Activated CD4-positive, alpha-beta T cell treated with anti-CD3 and anti-CD28 coated beads, Interleukin-2, amount 50 U/mL, for 16 hours (primary cell): ENCODE measurements at places on chromosomes 5 and 9.

GRCh38 chr5:1998348-1998669, 115.6 kb upstream of the IRX4 start:
- no peak for DNase-seq

GRCh38 chr5:431001-431710, 11.8 kb upstream of the EXOC3 start:
- DNase-seq = peak; percentile 35

DNA sequence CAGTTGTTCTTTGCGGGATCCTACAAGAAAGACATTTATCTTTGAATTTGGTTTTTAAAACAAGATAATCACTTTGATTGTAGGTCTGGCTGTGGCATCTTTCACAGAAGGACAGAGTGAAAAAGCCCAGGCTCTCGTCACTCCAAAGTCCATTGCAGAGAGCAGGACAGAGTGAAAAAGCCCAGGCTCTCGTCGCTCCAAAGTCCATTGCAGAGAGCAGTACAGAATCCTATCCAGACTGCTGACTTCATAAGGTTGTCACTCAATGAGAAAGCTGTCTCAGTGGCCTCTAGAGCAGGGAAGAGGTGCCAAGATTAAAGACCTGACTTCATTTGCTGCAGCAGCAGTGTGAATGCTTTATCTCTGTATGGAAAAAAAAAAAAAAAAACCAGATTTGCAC, 16.3 kb upstream of the GPX8 start:
- DNase-seq = no peak

GRCh38 chr9:13524245-13524644, 244.8 kb upstream of the MPDZ start:
- no peak for DNase-seq

GRCh38 chr9:117093891-117094844, 320.7 kb downstream of the ASTN2 start:
- DNase-seq = no peak

- peak; percentile 39 for DNase-seq
These were observed 144.3 kb downstream of the ACTBL2 start for GRCh38 chr5:57338068-57338867.

- DNase-seq = peak; percentile 37
These were observed 133.0 kb upstream of the TUT7 start for GRCh38 chr9:86486891-86487837.

- DNase-seq = no peak
These were observed 125.4 kb upstream of the BOD1 start for GRCh38 chr5:173741729-173742431.

DNA sequence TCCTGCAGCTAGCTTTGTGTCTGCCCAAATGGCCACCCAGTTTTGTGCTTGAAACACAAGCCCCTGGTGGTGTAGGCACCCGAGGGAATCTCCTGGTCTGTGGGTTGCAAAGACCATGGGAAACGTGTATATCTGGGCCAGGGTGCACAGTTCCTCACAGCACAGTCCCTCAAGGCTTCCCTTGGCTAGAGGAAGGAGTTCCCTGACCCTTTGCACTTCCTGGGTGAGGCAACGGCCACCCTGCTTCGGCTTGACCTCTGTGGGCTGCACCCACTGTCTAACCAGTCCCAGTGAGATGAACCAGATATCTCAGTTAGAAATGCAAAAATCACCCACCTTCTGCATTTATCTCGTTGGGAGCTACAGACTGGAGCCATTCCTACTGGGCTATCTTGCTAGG, 865.0 kb upstream of the ACO1 start:
- DNase-seq = no peak
